ENCODE measurements at places on chromosomes 6 and 20.

GRCh38 chr20:15565786-15566185, 1007.5 kb downstream of the KIF16B start:
- DNase-seq: no peak

GRCh38 chr6:118548613-118549012, 517 bp downstream of the PLN start:
- no peak for DNase-seq

DNA sequence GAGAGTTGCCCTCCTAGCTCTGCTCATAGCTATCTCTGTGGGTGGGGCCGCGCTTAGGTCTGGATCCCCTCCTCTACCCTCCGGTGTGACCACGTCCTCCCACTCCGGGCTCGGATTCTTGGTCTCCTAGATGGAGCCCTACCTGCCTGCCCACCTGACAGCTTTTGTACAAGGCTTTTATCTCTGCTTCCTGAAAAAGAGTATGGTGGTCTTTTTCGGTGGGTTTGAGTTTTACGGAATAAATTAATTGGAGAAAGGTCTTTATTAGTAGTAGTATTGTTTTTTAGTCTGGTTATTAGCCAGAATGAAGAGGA, 773 bp downstream of the SMAP1 start:
- DNase-seq: no peak

DNA sequence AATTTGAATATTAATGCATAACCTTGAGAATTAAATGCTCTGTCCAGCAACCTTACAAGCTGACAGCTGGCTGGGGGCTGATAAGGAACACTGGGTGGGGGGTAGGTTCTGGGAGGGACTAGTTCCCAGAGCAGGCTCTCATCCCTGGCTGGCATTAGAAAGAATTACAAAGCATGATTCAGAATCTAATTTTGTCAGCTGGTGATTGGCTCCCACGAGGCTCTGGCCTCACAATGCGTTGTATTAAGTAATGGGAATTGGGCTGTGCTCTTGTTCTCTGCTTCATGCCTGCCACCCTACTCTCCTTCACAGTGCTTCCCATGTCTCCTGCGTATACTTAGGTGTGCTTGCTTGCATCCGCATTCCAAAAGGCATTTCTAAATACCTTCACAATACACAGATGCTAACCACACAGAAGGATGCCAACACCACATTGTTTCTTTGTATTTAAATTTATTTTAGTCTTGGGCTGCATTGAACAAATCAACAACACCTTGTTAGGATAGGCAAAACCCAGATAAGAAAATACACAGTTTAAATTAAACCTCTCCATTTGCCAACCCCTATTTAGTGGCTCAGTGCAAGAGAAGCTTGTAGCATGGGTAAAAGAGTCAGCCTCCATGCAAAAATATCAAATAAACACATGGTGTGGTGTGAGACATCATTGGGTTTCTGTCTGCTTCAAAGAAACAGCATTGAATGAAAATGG, 434.5 kb upstream of the JAG1 start:
- no peak for DNase-seq

GRCh38 chr20:58245181-58245891, 16.9 kb upstream of the ANKRD60 start:
- DNase-seq: no peak

DNA sequence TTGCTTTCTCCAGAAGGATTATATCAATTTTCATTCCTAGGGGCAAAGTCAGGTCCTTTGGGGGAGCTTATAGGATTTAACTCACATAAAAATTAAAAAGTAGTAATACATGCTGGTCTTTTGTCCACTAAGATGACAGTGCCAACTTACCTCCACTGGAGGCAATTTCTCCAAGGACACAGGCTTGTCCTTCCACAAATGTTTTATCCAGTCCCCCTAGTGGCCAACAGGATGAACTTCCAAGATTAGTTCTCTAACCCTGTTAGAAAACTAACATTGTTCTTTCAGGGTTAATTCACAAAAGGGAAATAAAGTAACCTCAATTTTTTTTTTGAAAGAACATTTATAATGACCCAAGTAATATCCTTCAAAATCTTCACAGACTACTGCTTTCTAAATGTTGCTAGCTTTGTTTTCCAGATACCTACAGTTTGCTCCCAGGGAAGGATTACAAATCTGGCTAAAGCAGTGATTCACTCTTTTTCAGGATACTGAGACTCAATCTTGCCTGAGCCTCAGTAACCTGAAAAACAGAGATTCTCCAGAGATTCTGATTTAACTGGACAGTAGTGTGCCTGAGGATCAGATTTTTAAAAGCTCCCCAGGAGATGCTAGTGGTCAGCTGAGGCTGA, 31.7 kb upstream of the UBR2 start:
- no peak for DNase-seq

DNA sequence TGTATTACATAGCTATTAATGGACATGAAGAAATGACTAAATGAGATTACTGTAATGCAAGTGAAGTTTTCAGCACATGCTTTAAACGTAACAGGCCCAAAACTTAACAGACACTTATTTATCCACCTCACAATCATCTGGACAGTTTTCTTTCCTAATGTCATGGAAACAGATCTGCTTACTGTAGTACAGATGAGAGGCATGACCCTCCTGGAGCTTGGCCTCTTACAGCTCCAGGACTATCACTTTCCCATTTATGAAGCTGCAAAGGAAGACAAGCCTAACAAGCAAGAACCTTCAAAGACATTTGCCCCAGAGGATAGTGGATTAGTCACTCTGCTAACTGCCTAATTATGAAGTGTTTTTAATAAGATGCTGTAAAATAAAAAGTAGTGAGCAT, 419.3 kb downstream of the PHF3 start:
- DNase-seq: no peak

DNA sequence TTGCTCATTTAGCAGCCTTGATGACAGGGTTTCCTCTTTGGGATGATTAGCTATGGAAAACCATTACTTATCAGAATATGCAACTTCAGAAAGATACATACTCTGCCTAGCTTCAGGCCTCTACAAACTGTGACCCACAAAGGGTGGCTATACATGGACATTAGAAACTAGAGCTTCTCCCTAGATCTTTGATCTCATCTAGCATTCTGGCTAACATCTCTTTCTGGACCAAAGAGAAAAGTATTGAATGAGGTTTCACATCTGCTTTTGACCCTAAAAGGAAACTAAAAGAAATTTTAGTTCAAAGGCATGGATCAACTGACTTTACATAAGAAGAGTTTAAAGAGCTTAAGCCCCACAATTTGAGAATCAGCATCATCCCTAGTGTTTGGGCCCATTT, 12.4 kb upstream of the HMGN3 start:
- DNase-seq: no peak

- DNase-seq: no peak
Measured at GRCh38 chr6:11278207-11278559, 45.7 kb upstream of the NEDD9 start.

DNA sequence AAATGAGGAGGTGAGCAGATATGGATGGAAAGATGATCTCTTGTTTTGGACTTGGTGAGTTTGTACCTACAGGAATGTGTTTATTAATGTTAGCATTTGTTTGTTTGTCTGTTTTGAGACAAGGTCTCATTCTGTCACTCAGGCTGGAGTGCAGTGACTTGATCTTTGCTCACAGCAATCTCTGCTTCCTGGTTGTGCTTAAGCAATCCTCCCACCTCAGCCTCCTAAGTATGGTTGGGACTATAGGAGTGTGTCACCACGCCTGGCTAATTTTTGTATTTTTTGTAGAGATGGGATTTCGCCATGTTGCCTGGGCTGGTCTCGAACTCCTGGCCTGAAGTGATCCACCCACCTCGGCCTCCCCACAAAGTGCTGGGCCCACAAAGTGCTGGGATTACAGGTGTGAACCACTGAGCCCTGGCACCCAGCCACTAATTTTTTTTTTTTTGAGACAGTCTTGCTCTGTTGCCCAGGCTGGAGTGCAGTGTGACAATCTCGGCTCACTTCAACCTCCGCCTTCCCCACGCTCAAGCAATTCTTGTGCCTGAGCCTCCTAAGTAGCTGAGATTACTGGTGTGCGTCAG, 7.1 kb downstream of the CASP8AP2 start:
- no peak for DNase-seq

- no peak for DNase-seq
Measured at GRCh38 chr20:37850724-37851355, 52.1 kb upstream of the VSTM2L start.

Measured in GOT3 (cell line).